ENCODE measurements at places on chromosomes 12 and 14. TPM values are rescaled to one million over a fixed set of nuclear protein-coding genes. Genes with fewer than 3 reads are reported as not detected.
A peak's percentile ranks its signal among the peaks of the same experiment; 100 is the strongest.

GRCh38 chr14:94680862-94681288 lies 68.7 kb downstream of the SERPINA3 start:
- H3K4me3 ChIP-seq, result no peak overlapping the region
- H3K36me3 ChIP-seq, result no peaks in the 10 kb centered on the region
- H3K27ac ChIP-seq, result no peak overlapping the region
- peak; percentile 7 for DNase-seq
- no peaks in the 10 kb centered on the region for H3K27me3 ChIP-seq

- no peak for DNase-seq
- no peaks in the 10 kb centered on the region for H3K27me3 ChIP-seq
- H3K4me3 ChIP-seq, result no peak overlapping the region
- H3K27ac ChIP-seq, result no peak overlapping the region
- H3K36me3 ChIP-seq, result no peaks in the 10 kb centered on the region
- no peaks in the 10 kb centered on the region for H3K4me1 ChIP-seq
These were observed 147.8 kb downstream of the ATXN7L3B start for GRCh38 chr12:74685385-74685784.

DNA sequence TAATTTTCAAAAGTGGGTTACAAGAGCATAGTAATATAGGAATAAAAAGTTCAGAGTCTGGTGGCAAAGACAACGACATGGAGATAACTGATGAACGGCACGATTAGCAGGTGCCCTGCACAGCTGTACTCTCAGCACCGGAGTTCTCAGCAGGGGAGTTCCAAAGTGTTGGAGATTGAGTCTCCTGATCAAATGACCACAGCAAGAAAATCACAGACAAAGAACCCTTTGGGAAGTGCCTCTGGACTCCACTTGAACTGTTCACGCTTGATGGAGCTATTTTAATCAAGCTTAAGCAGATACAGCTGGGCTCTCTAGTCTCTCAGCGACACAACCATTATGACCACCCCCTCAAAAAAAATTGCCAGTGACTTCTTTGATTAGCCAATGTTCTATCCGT lies 153.1 kb downstream of the ALG10B start:
- no peaks in the 10 kb centered on the region for H3K27me3 ChIP-seq
- no peak overlapping the region for H3K27ac ChIP-seq
- no peaks in the 10 kb centered on the region for H3K4me1 ChIP-seq

DNA sequence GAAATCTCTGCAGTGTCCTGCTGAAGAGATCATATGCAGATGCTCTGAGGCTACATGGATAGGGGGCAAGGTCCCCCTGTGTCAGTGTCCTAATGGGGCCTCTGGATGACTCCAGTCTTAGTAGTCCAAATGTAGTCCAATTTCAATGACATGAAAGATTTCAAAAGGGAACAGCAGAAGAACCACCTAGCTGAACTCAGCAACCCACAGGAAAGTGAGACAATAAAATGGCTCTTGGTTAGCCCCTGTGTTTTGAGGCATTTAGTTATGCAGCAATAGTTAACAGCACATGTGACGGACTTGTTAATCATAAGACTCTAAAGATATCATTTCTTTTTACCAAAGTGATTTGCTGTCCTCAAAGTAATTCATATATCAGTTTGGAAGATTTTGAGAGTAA lies 22.7 kb downstream of the CCDC198 start:
- H3K27ac ChIP-seq, result no peak overlapping the region
- no peaks in the 10 kb centered on the region for H3K27me3 ChIP-seq
- no peaks in the 10 kb centered on the region for H3K36me3 ChIP-seq
- H3K4me3 ChIP-seq, result no peak overlapping the region
- no peaks in the 10 kb centered on the region for H3K4me1 ChIP-seq
- no peak for DNase-seq

GRCh38 chr12:92615703-92616102 lies 87.1 kb upstream of the PLEKHG7 start:
- H3K4me3 ChIP-seq, result no peak overlapping the region
- H3K36me3 ChIP-seq, result no peaks in the 10 kb centered on the region
- H3K4me1 ChIP-seq, result no peaks in the 10 kb centered on the region
- no peak overlapping the region for H3K27ac ChIP-seq

DNA sequence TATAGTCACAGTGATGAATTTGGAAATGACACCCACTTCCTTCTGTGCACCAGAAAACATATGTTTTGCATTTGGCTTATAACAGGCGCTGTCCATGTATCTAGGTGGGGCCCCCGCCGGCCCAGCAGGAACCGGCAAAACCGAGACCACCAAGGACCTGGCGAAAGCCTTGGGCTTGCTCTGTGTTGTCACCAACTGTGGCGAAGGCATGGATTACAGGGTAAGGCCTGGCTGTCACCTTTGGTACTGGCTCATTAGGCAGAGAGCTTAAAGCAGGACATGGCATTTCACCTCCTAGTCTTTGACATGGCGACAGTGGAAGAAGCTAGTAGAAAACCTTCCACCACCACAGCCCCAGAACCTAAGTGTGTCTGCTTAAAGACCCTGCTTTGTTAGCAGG lies 85.8 kb downstream of the DNAH10 start:
- H3K4me3 ChIP-seq, result no peak overlapping the region
- DNase-seq, result no peak
- no peaks in the 10 kb centered on the region for H3K36me3 ChIP-seq
- H3K27me3 ChIP-seq, result no peaks in the 10 kb centered on the region

DNA sequence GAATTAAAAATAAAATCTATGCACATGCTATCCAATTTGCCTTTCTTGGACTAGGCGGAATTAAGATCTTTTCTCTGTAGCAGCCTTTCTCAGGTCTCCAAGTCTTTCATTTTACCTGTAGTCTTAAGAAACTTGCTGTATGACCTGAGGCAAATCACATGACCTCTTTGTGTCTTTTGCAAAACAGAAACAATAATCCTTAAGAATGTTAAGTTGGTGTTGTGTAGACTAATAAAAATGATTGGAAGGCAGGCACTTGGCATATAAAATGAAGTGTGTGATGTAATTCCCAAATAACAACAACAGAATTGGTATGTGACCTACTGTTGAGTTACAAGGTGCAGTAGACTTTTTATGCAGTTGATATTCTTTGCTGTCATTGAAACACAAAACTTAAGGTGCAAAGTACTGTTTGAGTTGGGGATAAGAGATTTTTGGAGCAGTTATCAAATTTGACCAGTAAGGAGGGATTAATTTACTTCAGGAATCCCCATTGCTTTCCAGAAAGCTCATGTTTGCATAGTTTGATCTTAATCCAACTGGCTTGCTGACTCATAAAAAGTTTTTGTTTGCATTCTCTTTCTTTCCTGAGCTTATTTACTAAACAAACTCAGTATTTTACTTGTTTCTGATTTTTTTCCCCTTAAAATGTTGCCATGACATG lies 51.4 kb downstream of the SUSD6 start:
- peak overlapping the region; percentile 67 for H3K27ac ChIP-seq
- no peaks in the 10 kb centered on the region for H3K36me3 ChIP-seq
- DNase-seq, result no peak
- no peaks in the 10 kb centered on the region for H3K27me3 ChIP-seq

GRCh38 chr12:10252201-10252600 lies 39.5 kb downstream of the GABARAPL1 start:
- H3K27ac ChIP-seq, result no peak overlapping the region
- H3K36me3 ChIP-seq, result no peaks in the 10 kb centered on the region
- no peaks in the 10 kb centered on the region for H3K27me3 ChIP-seq
- H3K4me3 ChIP-seq, result no peak overlapping the region

DNA sequence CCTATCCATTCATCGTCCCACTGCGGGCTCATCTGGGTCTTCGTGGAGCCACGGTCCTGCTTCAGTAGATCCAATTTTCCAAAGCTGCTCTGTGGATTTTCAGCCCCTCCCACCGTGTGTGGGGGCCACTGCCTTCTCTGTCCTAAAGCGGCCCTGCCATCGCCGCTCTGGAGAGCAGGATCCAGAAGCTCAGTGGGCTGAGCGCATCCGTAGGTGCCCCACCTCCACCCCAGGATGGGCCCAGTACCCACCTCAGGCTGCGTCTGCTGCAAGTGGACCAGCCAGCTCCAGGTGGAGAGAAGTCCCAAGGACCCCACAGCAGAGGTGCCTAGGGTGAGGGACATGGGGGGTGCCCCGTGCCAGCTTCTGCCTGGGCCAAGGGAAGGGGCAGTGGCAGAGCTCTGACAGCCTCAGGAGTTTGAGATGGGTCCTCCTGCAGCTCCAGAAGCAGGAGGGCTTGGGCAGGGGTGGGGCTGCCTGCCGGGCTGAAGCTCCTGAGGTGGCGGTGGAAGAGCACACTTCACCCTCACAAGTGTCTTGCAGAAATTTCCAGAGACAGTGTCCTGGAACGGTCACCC lies 148.1 kb upstream of the C14orf180 start:
- peaks cover 9% of the 10 kb centered on the region for H3K4me1 ChIP-seq
- no peaks in the 10 kb centered on the region for H3K27me3 ChIP-seq
- no peaks in the 10 kb centered on the region for H3K36me3 ChIP-seq
- no peak for DNase-seq
- H3K27ac ChIP-seq, result no peak overlapping the region
- no peak overlapping the region for H3K4me3 ChIP-seq

DNA sequence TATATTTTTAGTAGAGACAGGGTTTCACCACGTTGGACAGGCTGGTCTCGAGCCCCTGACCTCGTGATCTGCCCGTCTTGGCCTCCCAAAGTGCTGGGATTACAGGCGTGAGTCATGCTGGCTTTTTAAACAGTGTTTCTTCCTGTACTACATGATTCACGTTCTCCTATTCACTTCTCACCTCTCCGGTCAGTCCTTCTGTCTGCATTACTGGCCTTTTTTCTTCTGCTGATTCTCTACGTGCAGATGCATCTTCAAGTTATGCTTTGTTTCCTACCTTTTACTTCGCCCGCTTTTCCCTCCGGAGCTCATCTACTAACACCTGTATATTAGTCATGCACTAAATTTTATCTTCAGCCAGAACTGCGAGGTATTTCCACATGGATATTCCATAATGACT lies 296.2 kb upstream of the FLRT2 start:
- DNase-seq, result no peak
- H3K27ac ChIP-seq, result no peak overlapping the region
- H3K4me1 ChIP-seq, result peaks cover 20% of the 10 kb centered on the region

DNA sequence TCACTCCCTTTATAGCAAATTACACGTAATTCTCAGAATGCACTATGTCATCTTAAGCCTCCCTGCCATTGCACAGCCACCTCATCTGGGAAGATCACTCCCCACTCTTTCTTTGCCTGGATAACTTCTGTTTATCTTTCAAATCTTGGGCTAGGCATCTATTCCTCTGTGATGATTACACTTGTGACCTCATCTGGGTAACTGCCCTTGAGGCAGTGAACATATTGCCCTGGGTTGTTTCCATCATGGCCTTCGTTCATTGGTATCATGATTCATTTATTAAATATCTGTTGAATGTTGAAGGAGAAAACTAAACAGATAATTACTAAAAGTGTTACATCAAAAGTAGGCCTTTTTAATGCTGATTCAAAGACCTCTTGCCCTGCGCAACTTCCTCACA lies 26.2 kb upstream of the PDE3A start:
- H3K4me1 ChIP-seq, result no peaks in the 10 kb centered on the region
- no peaks in the 10 kb centered on the region for H3K27me3 ChIP-seq
- no peak overlapping the region for H3K4me3 ChIP-seq
- H3K27ac ChIP-seq, result no peak overlapping the region
- DNase-seq, result no peak

PIGH gene
- total RNA-seq, result 27.4 TPM

NRXN3 gene
- 52.2 TPM for total RNA-seq

All from tibial nerve (tissue), 4 donors.